ENCODE measurements at places on chromosomes 12 and 14.
A peak's percentile ranks its signal among the peaks of the same experiment; 100 is the strongest.

GRCh38 chr12:91863702-91864101 is 281.9 kb downstream of the BTG1 start:
- no peak for DNase-seq

- DNase-seq, result no peak
Measured at GRCh38 chr12:2225696-2226095, 172.9 kb downstream of the CACNA1C start.

DNA sequence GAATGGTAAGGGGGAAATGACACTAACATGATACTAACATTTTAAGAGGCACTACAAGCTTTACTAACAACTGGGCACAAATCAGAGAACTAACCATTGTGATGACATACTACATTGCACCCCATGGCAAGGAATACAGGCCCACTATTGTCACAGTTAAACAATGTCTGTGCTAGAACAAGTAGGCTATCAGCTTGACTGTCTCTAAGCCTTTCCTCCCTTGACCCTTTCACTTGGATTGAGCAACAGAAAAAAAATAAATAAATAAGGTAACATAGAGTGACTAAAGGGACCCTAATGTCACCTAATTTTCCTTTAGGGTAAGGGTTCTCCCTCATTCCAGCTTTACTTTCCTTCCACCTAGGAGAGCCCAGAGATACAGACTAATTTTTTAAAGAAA is 4.4 kb downstream of the SLC38A2 start:
- DNase-seq, result no peak

- DNase-seq, result peak; percentile 51
Measured at GRCh38 chr12:95582230-95583058, 31.2 kb upstream of the USP44 start.

GRCh38 chr12:56222531-56222895 is 791 bp upstream of the RNF41 start:
- no peak for DNase-seq

GRCh38 chr12:59636945-59637691 is 41.3 kb downstream of the SLC16A7 start:
- DNase-seq, result no peak

DNA sequence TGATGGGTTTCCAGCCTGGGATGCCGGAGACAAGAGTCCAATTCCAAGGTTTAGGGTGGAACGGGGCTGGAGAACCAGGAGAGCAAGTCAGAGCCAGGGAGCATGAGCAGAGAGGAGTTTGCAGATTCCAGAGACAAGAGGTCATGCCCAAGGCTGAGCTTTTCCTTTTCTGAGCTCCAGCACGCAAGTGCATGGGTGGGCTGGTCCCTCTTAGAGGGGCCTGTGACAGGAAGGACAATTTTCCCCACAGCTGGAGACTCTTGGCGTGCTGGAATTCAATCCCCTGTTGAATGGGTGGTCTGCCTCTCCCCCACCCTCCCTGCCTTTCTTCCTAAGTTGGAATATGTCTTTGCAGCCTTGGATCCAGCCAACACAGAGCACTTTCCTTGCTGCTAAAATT is 431.9 kb downstream of the BCL11B start:
- no peak for DNase-seq

DNA sequence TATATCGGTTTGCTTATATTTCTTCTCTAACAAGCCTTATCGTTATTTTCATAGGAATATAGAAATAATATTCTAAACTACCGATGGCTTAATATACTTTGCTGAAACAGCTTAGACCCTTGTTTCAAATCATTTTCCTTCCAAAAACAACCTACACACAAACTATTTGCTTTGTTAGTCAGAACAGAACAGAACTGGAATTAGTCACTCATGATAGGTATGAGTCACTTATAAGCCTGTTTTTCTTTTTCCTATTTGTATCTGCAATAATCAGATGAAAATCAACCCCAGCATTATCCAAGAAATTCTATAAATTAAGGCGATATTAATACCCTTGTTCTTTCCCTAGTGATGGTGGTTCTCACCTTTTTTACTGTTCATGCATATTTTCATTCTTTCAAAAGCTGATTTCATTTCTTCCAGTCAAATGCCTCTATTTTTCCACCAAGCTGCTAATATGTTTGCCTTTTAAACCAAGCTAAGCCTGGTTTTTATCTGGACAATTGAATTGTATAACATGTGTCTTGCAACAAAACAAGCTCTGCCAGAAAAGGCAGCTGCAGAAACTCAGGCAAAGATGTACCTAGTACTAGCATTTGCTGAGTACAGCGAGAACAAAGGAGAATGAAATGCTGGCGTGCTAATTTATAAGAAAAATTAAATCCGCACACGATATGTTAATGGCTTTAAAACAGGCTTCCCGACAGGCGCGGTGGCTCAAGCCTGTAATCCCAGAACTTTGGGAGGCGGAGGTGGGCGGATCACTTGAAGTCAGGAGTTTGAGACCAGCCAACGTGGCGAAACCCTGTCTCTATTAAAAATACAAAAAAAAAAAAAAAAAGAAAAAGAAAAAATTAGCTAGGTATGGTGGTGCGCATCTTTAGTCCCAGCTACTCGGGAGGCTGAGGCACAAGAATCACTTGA is 1418.2 kb downstream of the AACS start:
- no peak for DNase-seq

GRCh38 chr12:54394281-54394719 is 9.8 kb upstream of the ZNF385A start:
- peak; percentile 36 for DNase-seq

- no peak for DNase-seq
Measured at GRCh38 chr12:117412465-117413188, 51.2 kb upstream of the NOS1 start.

DNA sequence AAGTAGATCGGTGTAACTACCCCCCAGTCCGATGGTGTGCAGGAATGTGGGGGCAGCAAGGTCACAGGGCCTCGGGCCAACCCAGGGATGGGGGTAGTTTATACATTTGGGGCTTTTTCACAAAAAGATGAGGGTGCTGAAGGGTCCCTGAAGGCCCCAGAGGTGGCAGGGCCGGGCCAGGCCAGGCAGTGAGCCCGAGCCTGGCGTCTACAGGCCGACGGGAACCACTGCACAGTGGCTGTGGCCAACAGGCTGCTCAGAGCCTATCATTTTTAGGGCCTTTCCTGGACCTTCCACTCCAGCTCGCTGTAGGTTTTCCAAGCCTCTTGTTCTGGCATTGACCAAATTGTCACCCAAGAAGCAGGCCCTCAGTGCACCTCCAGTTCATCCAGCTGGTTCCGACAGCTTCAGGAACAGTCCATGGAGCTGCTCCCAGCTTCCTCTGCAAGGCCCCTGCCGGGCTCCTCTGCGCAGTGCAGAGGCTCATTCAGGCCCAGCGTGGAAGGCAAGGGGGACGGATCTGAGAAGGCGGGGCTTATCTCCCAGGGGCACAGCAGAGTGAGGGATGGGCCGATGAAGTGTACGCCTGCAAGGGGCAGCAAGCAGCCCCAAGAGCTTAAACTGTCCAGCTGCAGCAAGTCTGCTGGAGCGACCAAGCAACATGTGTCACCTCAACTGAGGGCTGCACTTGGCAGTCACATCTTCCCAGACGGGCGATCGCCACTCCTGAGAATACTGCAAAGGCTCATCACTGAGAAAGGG is 13.9 kb downstream of the CDCA4 start:
- DNase-seq, result no peak

GRCh38 chr14:92494512-92494911 is 19.1 kb upstream of the RIN3 start:
- DNase-seq, result no peak

DNA sequence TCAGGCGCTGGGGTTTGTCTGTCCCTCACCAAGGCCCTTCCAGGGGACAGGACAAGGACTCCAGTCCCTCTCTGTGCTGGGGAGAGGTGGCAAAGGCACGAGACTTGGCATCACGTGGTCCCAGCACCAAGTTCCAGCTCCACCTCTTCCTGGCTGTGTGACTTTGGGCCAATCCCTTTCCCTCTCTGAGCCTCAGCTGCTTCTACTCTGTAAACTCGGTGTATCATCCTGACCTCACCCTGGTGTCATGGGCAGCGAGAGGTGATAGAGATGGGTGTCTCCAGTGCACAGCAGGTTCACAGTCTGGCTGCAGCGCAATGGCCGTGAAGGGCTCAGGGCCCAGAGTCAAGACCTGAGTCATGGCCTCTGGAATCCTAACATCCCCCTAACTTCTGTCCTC is 54.0 kb downstream of the MVK start:
- DNase-seq, result no peak

- DNase-seq, result no peak
Measured at GRCh38 chr12:112124918-112125249, 476 bp upstream of the TRAFD1 start.

DNA sequence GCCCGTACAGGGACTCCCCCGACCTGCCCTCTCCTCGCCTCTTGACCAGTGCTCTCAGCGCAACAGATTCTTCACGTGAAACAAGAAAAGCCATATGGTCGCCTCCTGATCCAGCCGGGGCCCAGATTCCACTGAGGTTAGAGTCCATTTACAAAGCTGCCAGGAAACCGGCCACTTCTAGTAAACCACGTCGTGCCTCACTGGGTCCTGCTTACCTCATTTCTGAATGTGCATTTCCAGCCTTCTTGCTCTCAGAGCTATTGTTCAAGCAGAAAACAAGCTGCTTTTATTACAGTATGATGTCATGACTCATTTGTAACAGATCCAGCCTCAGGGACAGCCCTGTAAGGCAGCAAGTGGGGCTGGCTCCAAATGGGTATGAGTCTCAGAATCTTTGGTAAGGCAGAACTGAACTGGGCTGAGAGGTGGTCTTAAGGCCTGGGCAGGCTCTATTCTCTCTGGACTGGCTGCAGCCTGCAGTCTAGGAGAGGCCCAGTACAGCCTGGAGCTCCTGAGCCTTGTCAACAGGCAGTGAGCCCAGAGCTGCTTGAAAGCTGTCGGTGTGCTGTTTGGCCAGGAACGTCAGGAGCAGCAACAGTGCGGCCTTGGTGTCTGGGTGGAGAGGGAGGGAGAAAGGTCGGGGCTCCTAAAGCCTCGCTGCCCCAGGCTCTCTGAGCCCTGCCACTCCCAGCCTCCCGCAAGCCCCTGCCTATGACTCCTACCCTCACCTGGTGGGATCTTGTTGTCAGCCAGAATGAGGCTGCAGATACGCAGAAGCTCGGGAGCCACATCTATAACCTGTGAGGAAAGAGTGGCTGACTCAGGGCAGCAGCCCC is 8.3 kb downstream of the REC8 start:
- DNase-seq, result no peak

DNA sequence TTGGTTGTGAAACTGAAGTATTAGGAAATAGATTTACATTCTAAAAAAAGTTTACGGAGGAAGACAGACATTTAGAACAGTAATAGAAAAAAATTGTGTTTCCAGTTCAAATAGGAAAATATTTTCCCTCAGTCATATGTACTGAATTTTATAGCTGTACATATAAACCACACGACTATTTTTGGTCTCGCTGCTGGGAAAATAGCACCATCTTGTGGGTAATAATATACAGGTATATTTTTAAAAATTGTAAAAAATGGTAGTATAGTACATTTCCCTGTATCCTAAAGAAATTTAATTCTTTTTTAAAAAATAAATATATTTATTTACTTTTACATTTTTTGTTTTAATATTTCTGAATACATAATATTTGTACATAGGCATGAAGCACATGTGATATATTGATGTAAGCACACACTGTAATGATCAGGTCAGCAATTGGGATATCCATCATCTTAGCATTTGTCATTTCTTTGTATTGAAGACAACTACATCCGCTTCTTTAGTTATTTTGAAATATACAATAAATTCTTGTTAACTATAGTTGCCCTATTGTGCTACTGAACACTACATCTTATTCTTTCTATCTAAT is 168.6 kb downstream of the ALX1 start:
- DNase-seq, result peak; percentile 18

GRCh38 chr12:7064516-7064915 is 4.0 kb downstream of the C1S start:
- DNase-seq, result no peak

DNA sequence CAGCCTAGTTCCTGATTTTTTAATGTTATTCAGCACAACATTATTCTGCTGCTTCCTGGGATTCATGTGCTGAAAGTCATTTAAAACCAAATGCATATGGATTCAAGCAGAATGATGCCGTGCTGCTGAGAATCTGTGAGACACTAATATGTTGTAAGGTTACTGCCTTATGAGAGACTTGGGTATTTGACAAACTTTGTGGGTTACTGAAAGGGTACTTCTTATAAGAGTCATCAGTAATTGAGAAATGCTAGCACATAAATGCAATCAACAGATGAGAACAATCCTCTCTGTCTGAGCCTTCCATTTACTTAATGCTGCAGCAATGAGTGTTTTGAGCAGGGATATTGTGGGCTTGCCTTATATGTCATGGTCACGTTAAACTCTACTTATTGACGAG is 175.7 kb downstream of the NPAS3 start:
- no peak for DNase-seq

DNA sequence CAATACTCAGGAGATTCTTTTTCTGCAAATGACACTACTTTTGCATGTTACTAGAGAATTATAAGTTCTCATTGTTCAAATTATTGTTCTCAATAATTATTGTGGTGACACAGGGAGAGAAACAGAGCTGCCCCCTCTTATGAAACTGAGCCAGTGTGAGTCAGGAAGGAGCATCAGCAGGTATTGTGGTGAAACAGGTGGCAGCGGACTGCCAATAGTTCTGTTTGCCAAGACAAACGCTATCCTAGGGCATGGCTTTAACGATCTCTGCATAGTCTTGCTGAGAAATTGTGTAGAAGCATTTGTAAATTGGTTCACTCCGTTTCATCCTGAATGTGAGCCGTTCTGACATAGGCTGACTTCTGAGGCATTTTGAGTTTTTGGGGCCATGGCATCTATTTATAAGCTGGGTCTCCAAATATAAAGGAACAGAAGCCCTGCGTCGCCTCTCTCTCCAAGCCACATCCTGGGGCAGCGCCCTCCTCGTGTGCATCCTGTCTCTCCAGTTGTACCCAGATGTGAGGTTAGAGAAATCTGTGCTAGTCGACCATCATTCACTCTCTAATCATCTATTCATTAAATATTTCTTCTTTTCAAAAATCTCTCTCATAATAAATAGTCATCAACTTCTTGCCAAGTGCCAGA is 15.8 kb upstream of the PPP4R4 start:
- no peak for DNase-seq

DNA sequence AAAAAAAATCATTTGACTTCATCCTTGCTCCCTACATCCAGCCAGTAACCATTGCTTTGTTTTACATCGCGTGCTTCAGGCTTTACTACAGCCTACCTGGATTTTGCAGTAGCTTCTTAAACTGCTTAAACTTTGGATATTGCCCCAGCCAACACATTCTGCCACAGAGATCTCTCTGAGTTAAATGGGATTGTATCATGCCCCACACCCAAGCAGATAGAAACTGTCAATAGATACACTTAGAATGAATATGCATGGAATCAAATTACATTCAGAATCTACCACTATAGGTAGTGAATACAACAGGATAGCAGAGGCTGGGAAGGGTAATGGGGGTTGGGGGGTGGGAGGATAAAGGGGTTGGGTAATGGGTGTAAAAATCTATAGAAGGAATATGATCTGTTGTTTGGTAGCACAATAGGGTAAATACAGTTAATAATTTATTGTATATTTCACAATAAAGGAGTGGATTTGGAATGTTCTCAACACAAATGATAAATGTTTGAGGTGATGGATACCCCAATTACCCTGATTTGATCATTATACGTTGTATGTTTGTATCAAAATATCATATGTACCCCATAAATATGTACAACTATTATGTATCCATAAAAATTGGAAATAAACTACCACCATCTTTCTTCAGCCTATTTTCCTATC is 2.7 kb upstream of the MYRFL start:
- no peak for DNase-seq
